ENCODE measurements at places on chromosomes 2 and 18.

GRCh38 chr18:2134364-2134763 lies 436.9 kb downstream of the METTL4 start:
- no peak for DNase-seq

- DNase-seq = no peak
These were observed 65.9 kb upstream of the CAVIN2 start for GRCh38 chr2:191912764-191913163.

- no peak for DNase-seq
These were observed 45.5 kb downstream of the SLC14A2 start for GRCh38 chr18:45660746-45661145.

DNA sequence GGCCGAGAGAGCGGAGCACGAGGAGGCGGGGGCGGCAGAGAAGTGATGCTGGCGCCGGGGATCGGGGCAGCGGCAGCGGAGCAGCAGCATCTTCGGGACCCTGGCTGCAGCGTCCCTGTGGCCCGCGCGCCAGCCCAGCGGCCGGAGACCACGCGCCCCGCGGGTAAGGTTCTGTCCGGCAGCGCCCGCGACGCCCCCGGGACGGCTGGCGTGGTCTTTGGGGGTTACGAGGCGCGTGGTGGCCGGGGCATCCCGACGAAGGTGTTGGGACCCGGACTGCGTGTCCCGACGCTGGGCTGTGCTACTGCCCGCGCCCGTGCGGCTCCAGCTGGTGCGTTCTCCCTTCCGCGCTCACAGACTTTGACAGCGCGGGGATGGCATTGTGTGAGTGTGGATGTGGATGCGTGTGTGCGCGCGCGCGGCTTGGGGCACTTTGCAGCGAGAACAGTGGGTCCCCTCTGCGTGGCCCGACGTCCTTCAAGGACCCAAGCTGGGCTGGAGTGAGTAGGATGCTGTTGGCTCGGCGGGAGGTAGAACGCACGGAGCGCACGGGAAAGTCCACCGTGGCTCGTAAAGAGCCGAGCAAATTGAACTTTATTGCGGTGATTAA lies 405.0 kb downstream of the XIRP2 start:
- DNase-seq = peak; percentile 22

DNA sequence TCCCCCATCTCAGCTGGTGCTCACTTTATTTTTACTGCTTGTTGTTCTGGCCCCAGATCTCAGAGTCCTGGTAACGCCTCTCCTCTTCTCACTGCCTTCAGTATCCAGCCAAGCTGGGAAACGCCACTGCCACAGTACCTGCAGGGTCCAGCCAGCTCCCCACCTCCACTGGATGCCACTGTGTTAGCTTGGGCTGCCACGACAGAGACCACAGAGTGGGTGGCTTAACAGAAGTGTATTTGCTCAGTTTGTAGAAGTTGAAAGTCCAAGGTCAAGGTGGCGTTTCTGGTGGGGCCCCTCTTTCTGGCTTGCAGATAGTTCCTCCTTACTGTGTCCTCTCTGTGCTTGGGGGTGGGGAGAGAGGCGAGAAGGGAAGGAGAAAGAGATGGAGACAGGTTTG lies 107.1 kb downstream of the AGAP1 start:
- DNase-seq = no peak

DNA sequence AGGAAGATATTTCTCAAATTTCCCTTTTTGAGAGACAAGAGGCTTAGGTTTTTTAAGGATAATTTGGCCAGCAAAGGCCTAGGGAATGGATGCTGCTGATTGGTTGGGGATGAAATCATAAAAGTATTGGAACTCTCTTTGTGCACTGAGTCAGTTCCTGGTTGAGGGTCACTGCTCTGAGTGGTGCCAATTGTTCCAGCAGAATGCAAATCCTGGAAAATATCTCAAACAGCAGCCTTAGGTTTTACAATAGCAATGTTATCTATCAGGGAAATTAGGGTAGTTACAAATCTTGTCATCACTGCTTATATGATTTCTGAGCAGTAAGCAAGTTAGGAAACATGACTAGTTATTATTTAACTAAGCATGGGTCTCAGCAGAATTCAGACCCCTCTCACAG lies 96.2 kb downstream of the RAD51AP2 start:
- no peak for DNase-seq

DNA sequence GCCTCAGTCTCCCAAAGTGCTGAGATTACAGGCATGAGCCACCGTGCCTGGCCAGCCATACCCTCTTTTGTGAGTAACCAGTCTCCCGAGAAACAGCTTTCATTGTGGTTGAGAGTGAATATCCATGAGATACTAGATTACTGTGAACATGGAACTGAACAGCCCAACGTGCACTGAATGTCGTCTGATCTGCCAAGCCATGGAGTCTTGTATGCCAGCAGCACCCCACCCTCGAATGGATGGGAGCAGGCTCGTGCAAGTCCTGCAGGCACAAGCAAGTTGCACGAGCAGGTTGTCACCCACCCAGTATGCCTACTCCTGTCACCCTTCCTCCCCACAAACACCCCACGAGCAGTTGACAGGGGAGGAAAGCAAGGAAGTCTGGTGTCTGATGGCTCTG lies 36.5 kb upstream of the TFCP2L1 start:
- DNase-seq = no peak

DNA sequence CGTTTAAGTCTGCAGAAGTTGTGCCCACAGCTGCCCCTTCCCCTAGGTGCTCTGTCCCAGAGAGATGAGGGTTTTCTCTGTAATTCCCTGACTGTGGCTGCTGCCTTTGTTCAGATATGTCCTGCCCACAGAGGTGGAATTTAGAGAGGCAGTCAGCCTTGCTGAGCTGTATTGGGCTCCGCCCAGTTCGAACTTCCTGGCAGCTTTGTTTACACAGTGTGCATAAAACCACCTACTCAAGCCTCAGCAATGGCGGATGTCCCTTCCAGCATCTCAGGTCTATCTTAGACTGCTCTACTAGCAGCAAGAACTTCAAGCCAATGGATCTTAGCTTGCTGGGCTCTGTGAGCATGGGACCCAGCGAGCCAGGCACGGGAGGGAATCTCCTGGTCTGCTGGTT lies 48.1 kb downstream of the LHCGR start:
- no peak for DNase-seq

Measured in mesothelial cell of epicardium (in vitro differentiated cells).